ENCODE measurements at places on chromosomes 7 and 10.

- DNase-seq: no peak
These were observed 891 bp upstream of the WAPL start for GRCh38 chr10:86522510-86522855.

DNA sequence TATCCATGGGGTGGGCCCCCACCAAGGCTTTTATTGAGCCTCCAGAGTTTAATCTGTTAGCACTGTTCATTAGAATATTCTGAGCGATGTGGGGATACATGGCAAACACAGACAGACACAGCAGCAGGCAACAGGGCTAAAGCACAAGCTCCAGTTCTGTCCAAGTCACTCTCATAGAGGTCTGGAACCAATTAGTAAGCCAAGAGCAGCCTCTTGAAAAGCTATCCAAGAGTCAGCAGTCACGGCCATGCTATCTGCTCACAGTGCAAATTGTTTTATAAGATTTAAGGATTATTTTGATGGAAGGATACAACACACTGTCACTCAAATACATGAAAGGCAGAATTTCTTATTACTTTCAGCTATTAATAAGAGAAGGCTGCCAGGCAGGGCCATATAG is 86.4 kb upstream of the DGKB start:
- peak; percentile 24 for DNase-seq

DNA sequence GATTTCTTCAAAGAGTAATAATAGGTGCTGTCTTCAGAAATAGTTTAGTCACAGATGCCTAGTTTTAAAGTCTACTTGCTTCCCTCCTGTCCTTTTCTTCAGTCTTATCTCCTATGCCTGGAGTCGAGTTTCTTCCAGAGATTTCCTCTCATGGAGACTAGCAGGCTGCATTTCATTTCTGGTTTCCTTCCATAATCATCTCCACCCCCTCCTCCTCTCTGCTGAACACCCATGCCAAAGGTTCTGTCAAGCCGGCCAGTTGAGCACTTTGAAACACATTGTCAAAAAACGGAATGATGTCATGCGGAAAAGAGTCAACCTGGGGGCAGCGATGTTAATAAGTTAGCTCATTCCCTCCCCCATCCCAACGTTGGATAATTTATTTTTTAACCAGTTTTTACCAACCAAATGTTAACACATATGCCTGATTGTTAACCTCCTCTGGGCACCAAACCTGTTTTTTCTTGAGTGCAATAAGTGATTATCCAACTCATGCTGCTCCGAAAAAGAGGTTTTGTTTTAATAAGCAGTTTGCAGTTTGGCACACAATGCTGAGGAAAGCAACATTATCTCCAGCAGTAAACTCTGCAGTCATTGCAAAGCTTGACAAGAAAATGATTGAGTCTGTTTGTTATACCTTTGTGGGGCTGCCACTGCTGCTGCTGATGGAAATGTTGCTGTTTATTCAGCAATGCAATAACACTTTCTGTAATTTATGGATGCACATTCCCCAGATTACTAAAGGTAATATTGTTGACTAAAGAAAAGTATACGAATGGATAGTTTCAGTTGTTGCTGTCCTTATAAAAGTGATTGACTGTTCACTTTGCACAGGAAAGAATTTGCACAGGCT is 161.6 kb downstream of the LRMDA start:
- no peak for DNase-seq

DNA sequence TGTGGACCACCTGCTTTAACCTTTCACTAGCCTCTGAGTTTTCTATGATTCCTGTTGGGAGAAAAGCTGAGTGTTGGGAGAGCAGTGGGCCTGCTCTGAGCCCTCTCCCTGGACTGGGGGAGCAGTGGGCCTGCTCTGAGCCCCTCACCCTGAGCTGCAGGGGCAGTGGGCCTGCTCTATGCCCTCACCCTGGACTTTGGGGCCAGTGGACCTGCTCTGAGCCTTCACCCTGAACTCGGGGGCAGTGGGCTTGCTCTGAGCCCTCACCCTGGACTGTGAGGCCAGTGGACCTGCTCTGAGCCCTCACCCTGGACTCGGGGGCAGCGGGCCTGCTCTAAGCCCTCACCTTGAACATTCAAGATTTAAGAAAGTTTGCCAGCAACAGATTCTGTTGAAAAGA is 33.4 kb downstream of the AGAP6 start:
- no peak for DNase-seq

DNA sequence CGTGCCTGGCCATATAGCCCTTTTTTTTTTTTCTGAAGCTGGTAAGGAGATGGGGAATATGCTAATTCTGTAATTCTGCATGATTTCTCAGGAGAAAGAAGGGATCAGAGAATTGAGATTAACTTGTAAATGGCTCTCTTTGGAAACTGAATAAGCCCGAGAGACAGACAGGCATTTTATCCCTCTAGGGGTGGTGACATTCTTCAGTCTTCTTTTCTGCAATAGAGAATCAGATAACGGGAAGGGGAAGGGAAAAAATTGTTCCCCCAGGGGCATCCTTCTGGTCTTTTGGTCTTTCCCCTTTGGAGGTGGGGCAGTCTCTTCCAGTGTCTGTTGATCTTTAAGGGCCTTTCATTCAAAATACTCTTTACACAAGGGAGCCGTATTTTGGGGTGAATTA is 34.2 kb downstream of the HK1 start:
- DNase-seq: no peak

DNA sequence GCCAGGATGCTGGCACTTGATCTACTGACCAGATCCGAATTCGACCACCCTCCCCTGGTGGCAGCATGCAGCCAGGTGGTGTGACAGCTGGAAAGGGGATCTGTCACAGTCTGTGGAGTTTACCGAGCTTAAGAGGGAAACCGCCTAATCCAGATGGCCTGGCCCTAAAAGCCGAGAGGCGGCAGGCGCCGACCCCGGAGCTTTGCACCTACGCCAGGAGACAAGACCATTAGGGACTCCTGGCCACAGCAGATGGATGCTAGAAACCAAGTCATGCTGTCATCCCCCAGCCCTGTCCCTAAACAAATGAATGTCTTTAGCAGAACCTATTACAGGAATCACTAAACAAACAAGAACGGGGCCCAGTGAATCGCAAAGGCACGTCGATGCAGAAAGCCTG is 27.7 kb downstream of the RCC1L start:
- DNase-seq: no peak

GRCh38 chr10:77421591-77421990 is 216.0 kb downstream of the KCNMA1 start:
- no peak for DNase-seq

- no peak for DNase-seq
These were observed 78.7 kb downstream of the NKX6-2 start for GRCh38 chr10:132707121-132707775.

DNA sequence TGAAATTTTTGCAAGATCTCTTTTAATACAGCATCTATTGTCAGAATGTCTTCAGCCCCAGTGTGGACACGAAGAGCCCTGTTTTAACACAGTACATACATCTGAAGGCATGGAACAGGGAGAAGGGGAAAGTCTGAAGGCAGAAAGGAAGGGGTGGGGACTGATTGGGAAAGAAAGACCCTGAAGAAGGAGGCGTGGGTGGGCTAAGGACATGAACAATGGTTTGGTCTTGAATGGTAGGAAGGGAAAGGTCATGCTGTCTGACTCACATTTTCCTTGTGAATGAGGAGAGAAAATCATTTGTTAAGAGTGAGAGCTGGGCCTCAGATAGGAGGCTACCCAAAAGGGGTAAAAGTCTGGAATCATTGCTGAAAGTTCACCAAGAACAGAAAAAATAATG is 297.1 kb downstream of the GALNT17 start:
- DNase-seq: no peak

- DNase-seq: no peak
These were observed 73.4 kb upstream of the CUX1 start for GRCh38 chr7:101743995-101744360.

- DNase-seq: peak; percentile 29
These were observed 417.1 kb downstream of the SUGCT start for GRCh38 chr7:40551685-40552576.

- no peak for DNase-seq
These were observed 110.3 kb upstream of the RSU1 start for GRCh38 chr10:16927546-16927945.

DNA sequence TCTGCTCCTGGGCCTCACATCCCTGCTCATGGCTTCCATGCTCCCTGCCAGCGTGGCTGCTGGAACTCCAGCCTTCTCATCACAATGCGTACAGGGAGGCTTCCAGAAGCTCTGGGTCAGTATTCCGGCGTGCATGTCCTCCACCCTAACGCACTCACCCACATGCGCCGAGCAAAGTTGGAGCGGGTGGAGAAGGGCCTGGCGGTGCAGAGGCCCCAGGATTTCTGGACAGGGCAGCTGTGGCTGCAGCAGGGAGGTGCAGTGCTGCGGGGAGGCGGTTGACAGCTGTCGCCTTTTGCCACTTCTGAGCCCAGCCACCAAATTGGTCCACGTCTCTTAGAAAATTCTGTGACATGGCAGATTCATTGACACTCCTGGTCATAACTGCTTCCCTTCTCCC is 33.6 kb upstream of the FAM20C start:
- no peak for DNase-seq

GRCh38 chr10:112379635-112380296 is 5.8 kb downstream of the ACSL5 start:
- DNase-seq: no peak

DNA sequence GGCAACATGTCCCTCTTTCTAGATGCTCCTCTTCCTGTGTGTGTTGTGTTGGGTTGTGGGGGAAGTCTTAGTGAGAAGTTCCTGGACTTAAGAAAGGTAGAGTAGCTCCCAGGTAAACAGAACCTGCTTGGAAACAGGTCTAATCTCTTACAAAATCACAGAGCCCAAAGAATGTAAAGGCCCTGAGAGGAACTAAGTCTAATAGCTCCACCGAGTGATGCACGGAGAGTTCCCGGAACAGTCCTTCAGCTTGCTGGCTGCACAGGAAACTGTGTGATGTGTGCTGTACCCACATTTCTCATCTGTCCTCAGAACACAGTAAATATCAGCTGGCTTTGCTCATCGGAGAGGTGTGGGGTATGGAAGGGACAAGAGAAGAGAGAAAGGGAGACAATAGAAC is 182.6 kb upstream of the LYZL1 start:
- DNase-seq: no peak

GRCh38 chr7:84548366-84549365 is 354.1 kb upstream of the SEMA3A start:
- peak; percentile 24 for DNase-seq

DNA sequence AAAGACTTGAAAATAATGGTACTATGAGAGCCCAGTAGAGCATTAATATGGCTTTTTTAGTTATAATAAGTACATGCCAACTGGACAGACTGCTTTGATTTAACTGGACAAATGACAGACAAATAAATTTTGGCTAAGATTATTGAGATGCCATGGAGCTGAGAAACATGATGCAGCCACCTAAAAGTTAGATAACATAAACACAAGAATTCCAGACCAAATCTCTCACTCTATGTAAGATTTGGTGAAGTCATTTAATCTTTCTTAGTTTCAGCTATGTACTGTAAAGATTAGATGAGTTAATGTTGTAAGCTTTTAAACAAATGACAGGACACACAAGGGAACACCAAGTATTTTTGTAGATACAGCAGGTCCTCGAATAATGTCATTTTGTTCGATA is 118.2 kb downstream of the CACNA2D1 start:
- DNase-seq: no peak

DNA sequence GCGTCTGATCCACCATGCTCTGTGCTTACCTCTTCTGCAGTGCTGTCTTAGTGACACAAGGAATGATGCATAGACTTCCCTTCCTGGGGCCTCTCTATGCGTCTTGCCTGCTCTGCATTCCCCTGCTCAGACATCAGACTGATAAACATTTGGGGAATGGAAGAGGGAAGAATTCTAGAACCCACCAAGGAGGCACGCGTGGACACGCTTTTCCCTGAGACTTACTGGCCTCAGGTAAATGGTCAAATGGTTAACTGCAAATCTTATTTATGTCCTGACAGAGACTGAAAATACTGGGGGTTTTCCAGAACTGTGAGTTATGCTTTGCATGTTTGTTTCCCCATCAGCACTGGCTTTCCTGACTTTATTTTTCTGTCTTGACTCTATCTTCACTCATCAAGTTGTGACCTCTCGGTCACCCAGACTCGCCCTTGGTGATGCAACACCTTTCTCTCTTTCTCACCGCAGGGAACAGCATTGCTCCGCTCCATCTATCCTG is 285.9 kb upstream of the FZD8 start:
- DNase-seq: no peak

- DNase-seq: no peak
These were observed 48.3 kb upstream of the NRBF2 start for GRCh38 chr10:63084690-63085382.

GRCh38 chr7:127995881-127996215 is 35.4 kb downstream of the LRRC4 start:
- no peak for DNase-seq

GRCh38 chr7:129952086-129952652 is 591 bp downstream of the UBE2H start:
- DNase-seq: peak; percentile 64

DNA sequence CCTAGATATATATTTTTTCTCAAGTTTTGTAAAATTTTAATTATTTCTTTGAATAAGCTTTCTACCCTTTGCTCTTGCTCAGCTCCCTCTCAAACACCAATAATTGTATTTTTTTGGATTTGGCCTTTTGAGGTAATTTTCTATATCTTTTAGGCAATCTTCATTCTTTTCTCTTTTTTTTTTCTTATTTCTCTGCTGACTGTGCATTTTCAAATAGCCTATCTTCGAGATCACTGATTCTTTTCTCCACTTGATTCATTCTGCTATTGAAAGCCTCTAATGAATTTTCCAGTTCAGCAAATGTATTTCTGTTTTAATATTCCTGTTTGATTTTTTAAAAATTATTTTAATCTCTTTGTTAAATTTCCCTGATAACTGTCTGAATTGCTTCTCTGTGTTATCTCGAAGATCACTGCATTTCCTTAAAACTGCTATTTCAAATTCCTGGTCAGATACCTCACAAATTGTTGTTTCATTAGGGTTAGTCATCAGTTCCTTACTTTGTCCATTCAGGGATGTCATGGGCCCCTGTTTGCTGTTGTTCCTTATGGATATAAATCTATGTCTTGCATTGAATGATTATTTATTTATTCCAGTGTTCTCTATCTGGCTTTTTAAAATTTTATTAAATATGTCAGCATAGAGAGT is 100.1 kb upstream of the UNC5B start:
- DNase-seq: no peak

GRCh38 chr7:111796671-111797070 is 234.4 kb upstream of the IMMP2L start:
- DNase-seq: no peak

DNA sequence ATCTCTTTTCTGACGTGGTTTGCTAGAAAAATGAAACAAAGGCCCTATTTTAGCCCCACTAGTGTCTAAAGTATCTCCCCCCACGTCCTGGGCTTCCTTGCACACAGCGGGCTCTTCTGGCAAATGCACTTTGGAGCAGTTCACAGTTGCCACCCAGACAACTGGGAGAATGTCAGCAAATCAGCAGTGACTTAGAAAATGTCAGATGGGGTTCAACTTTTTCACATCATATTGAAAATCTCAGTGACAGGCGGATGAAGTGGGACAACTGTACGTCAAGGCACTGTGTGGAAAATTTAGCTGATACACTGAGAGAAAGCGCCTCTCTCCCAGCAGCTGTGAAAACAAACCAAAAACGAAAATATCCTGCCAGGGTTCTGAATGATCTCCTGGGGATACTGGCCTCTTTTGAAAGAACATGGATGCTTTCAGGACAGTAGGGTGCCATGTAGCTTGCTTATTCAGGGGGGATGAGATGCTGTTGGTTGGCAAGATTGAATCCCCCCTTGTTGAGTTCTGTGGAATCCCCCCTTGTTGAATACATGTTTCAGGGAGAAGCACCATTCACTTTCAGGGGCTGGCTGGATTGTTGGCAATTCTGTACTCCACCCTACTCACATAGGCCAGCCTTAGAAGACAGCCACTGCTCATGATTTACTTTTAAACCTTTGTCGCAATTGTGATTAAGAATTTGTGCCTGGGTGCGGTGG is 372.8 kb upstream of the CELF2 start:
- no peak for DNase-seq
